Esophagus squamous epithelium (tissue), 5 donors: ENCODE measurements at places on chromosomes 2 and 18. TPM values are rescaled to one million over a fixed set of nuclear protein-coding genes. Genes with fewer than 3 reads are reported as not detected.

SERPINE2 gene
- total RNA-seq: 20.9 TPM

MARCO gene
- 23.7 TPM for total RNA-seq

GRCh38 chr2:23448906-23449305 is 63.9 kb downstream of the KLHL29 start:
- DNase-seq: no peak

GRCh38 chr2:169670215-169670651 is 24.0 kb downstream of the CFAP210 start:
- no peak for DNase-seq

ITPRIPL1 gene
- 1.8 TPM for total RNA-seq

- DNase-seq: no peak
These were observed 423.2 kb upstream of the NRP2 start for GRCh38 chr2:205259121-205259520.

DNA sequence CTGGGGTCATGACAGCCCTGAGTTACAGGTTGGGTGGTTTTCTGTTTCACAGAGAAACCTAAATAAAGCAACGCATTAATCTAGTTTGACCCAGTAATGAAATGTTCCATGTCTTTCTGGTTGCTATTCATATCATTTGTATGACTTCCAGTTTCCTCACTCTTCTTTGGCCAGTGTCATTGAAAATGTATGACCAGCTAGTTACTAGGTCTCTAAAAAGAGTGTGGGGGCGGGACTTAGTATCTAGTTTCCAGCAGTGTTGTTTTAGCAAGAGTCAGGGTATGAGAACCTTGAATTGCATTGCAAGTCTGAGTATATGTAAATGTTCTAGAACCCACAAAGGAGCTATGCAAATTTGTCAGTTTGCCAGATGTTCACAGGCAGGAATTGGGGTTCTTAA is 47.7 kb downstream of the SLC9A2 start:
- no peak for DNase-seq

KCNJ13 gene
- total RNA-seq: not detected

NBAS gene
- 22.8 TPM for total RNA-seq

CPS1 gene
- total RNA-seq: 5.9 TPM

INO80B gene
- total RNA-seq: 41.9 TPM

DNA sequence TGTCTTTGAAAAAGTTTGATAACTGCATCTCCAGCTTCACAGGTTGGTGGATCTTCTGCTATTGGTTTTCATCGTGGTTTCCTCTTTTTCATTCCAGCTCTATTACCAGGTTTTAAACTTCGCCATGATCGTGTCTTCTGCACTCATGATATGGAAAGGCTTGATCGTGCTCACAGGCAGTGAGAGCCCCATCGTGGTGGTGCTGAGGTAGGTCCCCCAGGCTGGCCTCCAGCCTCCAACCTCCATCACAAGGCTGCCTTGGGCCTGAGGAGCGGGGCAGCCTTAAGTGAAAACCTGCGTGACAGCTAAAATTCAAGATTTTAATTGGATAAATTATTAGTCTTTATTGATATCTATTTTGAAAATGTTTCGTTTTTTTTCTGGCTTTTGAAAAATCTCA is 9.7 kb downstream of the SEC11C start:
- DNase-seq: no peak

- no peak for DNase-seq
These were observed 42.9 kb downstream of the SRBD1 start for GRCh38 chr2:45567974-45568789.

DNA sequence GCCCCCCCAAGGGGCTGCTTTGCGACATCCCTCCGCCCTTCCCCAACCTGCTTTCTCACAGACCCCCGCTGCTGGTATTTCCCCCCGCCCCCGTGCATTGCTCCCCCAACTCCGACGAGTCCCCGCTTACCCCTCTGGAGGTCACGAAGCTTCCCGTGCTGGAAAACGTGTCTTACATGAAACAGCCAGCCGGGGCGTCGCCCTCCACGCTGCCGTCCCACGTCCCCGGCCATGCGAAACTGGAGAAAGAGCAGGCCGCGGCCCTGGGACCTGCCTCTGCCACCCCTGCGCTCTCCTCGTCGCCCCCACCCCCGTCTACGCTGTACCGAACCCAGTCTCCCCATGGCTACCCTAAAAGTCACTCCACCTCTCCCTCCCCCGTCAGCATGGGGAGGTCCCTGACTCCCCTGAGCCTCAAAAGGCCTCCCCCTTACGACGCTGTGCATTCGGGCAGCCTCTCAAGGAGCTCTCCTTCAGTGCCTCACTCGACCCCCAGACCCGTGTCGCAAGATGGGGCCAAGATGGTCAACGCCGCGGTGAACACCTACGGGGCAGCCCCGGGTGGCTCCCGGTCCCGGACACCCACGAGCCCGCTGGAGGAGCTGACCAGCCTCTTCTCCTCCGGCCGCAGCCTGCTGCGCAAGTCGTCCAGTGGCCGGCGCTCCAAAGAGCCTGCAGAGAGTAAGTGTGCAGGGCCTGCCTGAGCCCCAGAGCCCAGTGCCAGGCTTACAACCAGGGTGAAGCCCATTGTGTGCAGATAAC is 183.0 kb downstream of the NYAP2 start:
- no peak for DNase-seq

DNA sequence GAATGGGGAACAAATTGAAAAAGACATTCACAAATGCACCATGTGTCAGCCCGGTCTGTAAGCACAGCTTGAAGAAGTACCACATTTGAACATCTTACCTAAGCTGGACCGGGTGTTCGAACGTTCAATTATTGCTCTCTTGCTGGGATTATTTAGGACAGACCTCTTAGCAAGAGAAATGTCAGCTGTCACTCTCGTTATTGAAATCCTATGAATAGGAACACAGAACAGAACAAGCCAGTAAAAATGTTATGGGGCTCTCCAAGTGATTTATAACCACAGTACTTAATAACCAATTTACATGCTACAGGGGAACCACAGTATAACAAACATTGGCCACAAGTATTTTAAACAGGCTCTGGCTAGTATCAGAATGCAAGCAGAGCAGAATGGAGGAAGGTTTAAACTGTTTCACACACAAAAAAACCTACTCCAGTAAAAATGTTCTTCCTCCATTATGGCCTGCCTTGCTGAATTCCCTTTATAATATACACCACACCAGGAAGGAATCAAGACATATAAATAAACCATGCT is 32.5 kb upstream of the ARL5A start:
- no peak for DNase-seq

- DNase-seq: no peak
These were observed 107.1 kb downstream of the CTNNA2 start for GRCh38 chr2:79619976-79620375.

DNA sequence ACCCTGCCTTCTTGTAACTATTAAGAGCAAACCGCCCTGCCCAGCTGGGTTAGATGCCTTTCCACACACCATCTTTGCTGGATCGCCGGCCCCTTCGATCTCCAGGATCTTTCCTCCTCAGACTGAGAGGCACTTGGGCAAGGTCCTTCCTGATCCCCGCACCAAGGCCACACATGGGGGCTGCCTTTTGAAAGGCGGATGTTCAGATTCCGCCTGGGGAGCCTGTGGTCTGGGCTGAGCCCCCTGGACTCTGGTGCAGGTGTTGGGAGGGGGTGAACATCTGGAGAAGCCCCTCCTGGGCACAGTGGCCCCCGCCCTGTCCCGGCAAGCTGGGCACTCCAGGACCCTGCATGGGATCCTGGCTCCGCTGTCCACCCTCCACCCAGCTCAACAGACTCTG is 135.4 kb upstream of the HDAC4 start:
- no peak for DNase-seq

- no peak for DNase-seq
These were observed 30.6 kb upstream of the CD8A start for GRCh38 chr2:86821306-86821705.

GRCh38 chr2:105328281-105329196 is 996 bp downstream of the TGFBRAP1 start:
- no peak for DNase-seq

GRCh38 chr2:171320208-171320621 is 113.6 kb downstream of the METTL8 start:
- DNase-seq: no peak

PROKR1 gene
- total RNA-seq: not detected

DNA sequence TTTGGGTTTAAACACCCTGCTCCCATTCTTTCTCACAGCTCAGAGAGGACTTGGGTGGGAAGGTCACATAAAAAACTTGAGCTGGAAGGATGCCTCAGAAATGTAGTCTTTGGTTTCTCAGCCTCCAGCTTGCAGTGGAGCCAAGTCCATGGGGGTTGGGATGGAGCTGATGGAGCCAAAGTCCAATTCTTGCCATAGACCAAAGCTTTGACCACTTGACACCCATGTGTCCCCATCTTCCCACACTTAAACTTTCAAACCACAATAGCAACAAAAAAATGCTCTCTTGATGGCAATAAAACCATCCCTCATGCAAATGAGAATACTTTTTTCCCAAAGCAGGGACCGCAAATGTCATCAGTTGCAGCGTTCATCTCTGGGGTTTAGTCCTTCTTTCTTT is 14.7 kb upstream of the DAW1 start:
- no peak for DNase-seq

DNA sequence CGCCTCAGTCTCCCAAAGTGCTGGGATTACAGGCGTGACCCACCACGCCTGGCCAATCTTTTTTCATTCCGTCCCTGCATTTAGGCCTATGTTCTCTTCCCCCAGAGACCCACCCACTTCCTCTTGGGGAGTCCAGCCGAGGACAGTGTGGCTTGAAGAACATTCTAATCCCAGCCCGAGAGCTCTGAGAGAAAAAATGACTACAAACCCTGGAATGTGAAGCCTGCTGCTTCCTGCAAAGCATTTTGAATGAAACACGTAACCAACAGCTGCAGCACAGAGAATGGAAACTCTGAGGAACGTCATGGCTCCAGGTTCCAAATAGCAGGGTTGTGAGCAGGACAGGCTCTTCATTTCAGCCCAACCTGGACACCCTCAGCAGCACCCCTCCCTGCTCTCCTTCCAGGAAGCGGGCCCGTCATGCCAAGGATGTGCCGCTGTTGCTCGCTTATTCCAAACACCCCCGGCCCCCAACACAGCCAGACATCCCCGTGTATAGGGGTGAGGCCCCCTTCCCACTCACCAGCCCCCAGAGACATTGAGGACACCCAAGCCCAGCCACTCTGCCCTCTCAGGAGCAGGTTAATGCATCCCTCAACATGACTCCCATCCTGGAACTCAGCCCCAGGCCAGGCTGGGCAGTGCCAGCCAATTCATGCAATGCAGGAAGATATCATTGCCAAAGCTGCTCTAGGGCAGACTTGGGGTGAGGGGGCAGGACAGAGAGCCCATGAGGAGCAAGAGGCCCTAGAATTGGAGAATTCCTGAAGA is 139.8 kb downstream of the ZFP36L2 start:
- no peak for DNase-seq

DNA sequence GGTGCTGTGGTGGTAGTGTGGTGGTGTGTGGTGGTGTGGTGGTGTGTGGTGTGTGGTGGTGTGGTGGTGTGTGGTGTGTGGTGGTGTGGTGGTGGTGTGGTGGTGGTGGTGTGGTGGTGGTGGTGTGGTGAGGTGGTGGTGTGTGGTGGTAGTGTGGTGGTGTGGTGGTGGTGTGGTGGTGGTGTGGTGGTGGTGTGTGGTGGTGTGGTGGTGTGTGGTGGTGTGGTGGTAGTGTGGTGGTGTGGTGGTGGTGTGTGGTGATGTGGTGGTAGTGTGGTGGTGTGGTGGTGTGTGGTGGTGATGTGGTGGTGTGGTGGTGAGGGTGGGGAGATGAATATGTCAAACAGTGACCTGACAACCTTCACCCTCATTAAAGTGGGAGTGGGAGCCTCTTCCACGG is 55.6 kb upstream of the DLGAP1 start:
- no peak for DNase-seq

GRCh38 chr2:120737340-120738101 is 1.9 kb downstream of the GLI2 start:
- no peak for DNase-seq

FSIP2 gene
- 0.04 TPM for total RNA-seq

DNA sequence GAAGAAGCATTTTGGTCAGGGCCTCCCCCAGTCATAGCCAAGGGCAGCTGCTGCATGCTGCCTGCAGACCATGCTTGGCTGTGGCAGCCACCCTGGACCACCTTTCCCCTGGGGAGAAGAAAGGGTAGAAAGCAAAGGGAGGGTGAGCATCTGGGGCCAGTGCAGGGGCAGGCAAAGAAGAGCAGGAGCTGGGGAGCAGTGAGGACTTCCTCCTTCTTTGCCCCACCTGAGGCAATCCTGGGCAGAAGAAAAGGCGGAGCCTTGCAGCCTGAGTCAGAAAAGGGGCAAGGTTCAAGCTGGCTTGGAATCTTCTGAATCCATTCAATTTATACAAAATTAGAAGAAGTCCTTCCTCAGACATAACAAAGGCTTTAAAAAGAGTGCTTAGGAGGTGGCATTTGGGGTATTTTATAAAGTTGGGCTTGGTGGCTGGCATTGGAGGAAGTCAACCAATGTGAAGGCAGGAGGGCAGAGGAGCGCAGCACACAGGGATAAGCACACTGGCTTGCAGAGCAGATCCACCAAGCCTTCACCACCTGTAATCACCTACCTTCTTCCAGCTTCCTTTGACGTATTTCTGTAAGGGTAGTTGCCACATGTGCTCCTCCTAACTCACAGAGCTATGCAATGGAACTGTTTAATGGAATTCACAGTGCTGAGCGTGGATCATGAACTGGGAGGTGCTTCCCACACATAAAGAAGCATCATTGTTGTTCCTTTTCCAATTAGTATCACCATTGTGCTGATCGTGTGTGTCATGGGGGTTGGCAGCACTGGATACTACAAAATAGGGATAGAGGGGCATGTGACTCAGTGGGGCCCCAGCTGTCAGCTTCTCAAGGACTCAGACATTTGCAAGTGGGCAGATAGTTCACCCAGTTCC is 154.4 kb upstream of the EPAS1 start:
- DNase-seq: no peak
